T-helper 17 cell (primary cell): ENCODE measurements at places on chromosomes 5 and 9. TPM values are rescaled to one million over a fixed set of nuclear protein-coding genes. Genes with fewer than 3 reads are reported as not detected.

PTGES gene
- not detected for total RNA-seq

ARPC5L gene
- 44.7 TPM for total RNA-seq

TRIM7 gene
- total RNA-seq: 2.2 TPM

IL4 gene
- not detected for total RNA-seq

CD274 gene
- total RNA-seq: 4.7 TPM

IFNA21 gene
- total RNA-seq: not detected

IFNK gene
- total RNA-seq: not detected

SPATA9 gene
- total RNA-seq: not detected

DIRAS2 gene
- not detected for total RNA-seq

BAAT gene
- total RNA-seq: not detected

GDF9 gene
- total RNA-seq: 0.94 TPM

PCDH1 gene
- total RNA-seq: 0.87 TPM

FOXD4 gene
- total RNA-seq: not detected

GPR150 gene
- 2.5 TPM for total RNA-seq

PCDH12 gene
- 0.15 TPM for total RNA-seq

SLC6A3 gene
- total RNA-seq: not detected

PTCD2 gene
- 4.0 TPM for total RNA-seq

BRD3 gene
- total RNA-seq: 31.5 TPM

PRRX2 gene
- not detected for total RNA-seq

ADAMTSL1 gene
- total RNA-seq: not detected

PCDHB15 gene
- total RNA-seq: not detected

ACOT12 gene
- not detected for total RNA-seq

GABRG2 gene
- not detected for total RNA-seq

TLX3 gene
- total RNA-seq: not detected
